Trophoblast cell (in vitro differentiated cells and primary cell): ENCODE measurements at places on chromosomes 12 and 14.

DNA sequence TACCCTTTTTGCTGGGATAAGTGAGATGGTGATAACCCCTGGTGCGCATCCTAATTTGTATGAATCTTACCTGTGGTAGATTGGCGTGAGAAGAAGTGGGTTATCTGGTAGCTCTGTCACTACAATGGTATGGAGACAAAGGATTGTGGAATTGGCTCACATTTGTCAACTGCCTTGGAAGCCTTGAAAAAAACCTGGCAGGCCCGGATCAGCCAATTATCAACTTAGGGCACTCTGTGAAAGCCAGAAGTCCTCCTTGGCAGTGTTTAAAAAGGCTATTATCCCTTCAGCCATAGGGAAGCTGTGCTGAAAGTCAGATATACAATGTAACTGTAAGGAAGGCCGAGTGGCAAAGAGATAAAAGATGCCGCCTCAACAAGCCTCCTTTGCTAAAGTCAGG lies 56.5 kb downstream of the WASHC3 start:
- DNase-seq = peak; percentile 42

DNA sequence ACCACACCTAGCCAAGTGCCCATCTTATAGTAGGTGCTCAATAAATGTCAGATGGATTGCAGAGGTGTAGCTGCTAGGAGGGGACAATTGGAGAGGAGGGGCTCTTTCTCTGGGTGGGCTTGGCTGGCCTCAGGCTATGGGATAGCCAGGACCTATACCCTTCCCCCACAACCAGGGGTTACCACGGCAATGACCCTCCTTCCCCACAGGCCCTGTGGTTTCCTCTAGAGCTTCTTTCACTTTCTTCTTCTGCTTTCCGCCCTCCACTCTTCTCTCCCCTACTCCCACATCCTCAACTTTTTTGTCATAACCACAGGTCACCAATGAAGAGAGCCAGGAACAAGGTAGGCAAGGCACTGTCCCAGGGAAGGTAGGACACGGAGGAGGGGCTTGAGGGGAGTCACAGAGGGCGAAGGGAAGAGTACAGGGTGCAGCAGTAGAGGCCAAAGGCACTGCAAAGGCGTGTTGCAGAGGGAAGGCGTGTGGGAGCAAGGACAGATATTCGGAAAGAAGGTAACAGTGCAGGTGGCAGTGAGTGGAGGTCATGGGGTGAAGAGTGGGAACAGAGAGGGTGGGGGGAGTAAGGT lies 1.9 kb upstream of the ITGB7 start:
- DNase-seq = no peak

DNA sequence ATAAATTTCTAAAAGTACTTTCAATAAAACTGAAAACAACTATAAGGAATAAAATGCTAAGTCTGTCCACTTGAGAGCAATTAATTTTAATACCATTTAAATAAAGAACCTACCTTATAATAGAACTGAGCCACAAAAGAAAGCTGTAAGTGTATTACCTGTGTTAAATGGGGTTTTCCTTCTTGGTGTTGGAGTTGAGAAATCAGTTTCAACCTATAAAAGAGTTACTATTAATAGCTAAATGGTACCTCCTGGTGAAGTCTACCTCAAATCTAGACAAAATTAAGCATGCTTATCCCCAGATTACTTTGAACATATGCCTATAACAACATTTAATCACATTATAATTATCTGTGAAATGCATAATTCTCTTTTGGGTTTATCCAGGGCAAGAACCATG lies 48.8 kb downstream of the MIS18BP1 start:
- no peak for DNase-seq

GRCh38 chr14:48568688-48569087 lies 893.3 kb upstream of the MDGA2 start:
- peak; percentile 31 for DNase-seq
